Epithelial cell of proximal tubule (primary cell): ENCODE measurements at places on chromosomes 12 and 14.

DNA sequence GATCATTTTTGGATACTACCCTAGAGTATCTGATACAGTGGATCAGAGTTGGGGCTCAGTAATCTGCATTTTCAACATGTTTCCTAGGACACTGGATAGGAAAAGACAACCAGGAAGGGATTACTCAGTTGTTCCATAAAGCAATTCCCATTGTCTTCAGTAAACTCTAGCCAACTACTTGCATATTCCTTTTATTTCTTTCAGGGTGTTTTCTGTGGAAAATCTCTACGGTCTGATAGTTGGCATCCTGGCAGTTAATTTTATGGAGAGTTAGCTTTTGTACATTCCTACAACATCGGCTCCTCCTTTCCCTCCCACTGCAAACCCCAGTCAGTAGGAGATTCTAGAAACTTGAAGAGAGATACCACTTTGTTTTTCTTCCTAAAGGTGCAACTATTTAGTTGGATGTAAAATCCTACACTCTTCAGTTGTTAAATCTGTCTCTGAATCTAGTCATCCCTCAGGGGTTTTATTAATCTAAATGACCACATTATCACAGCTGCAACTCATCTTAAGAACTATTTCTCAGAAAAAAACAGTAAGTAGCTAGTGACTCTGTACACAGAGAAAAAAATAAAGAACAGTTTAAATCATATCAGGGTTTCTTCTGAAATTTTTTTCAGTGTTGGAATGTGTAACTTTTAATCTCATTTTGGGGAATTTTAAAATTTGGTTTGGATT lies 103.9 kb downstream of the PDE3A start:
- no peak for DNase-seq

GRCh38 chr12:130916241-130916911 lies 37.3 kb upstream of the ADGRD1 start:
- peak; percentile 6 for DNase-seq

DNA sequence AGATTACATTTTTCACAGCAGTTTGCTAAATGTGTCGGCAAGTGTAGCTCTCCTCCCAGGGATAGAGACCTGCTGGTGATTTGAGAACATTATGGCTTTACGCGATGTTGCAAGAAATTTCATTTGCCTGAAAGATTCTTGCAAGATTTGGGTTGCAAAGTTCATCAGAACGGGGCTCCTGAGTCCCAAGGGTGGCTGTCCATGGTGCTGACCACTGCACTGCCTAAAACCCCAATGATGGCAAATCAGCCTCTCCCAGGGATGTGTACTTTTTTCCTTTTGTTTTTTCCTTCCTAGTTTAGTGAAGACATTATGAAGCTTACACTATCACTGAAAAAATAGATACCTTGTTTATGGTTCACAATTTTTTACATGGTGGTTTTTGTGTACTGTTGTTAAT lies 85.4 kb downstream of the WSCD2 start:
- no peak for DNase-seq

DNA sequence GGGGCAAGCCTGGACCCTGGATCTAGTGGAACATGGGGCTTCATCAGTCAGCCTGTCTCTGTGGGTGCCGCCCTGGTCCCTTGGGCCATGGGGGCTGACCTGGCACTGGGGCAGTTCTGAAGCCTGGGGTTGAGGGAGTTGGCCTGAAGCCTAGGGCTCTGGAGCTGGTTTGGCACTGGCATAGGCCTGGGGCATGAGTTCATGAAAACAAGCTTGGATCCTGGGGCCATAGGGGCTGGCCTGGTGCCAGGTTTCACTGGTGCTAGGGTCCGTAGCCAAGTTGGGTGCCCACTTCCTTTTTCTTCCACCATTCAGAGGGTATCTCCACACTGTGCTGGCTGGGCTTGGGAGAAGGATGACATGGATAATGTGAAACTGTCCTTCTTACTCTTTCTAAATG lies 26.6 kb upstream of the ANO4 start:
- no peak for DNase-seq

GRCh38 chr12:20142956-20143355 lies 225.4 kb upstream of the PDE3A start:
- no peak for DNase-seq

DNA sequence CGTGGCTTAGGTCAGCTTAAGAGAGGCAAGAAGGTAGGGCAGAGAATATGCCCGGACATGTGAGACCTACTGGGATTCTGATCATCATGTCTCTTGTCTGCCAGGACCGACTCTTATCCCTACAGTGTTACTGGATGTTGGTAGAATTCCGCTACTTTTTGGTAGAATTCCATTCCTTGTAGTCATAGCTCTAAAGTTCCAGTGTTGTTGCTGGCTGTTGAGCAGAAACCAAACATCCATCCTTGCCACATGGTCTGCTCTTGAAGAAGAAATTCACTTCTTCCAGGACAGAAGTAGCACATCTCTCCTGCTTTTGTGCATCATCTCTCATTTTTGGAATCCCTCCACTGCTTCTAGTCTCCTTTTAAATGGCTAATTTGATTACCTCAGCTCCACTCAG lies 453.7 kb downstream of the RPL10L start:
- no peak for DNase-seq

DNA sequence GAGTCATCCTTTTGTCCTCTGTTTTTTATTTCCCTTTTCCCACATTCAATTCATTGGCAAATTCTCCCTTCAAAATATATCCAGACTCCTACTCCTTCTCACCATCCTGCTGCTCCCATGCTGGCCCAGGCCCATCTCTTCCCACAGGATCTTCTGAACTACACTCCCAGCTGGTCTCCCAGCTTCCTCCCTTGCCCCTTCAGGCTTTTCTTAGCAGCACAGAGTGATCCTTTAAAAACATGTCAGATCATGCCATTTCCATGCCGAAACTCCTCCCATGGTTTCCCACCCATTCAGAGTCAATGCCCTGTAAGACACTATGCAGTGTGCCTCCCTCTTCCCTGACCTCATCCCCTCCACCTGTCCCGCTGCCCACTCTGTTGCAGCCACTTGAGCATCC lies 2.4 kb upstream of the KRT84 start:
- DNase-seq: no peak

DNA sequence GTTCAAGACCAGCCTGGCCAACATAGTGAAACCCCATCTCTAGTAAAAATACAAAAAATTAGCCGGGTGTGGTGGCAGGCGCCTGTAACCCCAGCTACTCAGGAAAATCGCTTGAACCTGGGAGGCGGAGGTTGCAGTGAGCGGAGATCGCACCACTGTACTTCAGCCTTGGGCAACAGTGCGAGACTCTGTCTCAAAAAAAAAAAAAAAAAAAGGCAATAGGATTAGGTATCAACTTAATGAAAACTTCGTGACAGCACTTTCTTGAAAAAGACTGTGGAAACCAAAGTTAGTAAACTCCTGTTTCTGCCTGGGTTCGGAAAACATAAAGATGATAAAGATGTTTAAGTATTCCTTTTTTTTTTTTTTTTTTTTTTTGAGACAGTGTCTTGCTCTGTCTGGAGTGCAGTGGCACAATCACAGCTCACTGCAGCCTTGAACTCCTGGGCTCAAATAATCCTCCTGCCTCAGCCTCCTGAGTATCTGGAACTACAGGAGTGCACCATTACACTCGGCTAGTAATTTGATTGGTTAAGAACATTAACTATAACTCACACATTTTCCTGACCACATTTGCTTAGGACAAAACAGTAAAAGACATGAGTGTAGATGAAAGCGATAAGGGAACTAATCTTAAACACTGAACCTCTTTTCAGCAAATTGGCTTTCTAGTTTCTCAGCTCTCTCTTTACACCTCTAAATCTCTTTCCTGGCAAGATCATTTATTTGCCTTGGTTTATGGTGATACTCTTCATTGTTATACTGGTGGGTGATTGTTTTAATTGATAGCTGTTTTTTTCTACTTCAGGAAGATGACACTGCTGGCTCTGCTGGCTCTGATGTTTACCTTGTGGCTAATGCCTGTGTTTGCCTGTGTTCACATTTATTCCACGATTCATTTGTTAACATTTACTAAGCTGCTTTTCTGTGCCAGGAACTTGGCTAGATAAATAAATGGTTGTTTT lies 15.8 kb downstream of the HIF1A start:
- no peak for DNase-seq

DNA sequence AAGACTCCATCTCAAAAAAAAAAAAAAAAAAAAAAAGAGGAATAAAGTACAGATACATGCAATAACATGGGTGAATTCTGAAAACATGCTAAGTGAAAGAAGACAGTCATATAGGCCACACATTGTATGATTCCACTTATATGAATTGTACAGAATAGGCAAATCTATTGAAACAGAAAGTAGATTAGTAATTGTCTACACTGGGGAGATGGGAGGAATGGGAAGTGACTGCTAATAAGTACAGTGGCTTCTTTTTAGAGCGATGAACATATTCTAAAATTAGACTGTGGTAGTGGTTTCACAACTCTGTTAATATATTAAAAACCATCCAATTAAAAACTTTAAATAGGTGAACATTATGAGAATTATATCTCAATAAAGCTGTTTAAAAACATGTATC lies 74.4 kb downstream of the ANKS1B start:
- DNase-seq: no peak

GRCh38 chr14:100688598-100689461 lies 37.9 kb upstream of the DLK1 start:
- no peak for DNase-seq

DNA sequence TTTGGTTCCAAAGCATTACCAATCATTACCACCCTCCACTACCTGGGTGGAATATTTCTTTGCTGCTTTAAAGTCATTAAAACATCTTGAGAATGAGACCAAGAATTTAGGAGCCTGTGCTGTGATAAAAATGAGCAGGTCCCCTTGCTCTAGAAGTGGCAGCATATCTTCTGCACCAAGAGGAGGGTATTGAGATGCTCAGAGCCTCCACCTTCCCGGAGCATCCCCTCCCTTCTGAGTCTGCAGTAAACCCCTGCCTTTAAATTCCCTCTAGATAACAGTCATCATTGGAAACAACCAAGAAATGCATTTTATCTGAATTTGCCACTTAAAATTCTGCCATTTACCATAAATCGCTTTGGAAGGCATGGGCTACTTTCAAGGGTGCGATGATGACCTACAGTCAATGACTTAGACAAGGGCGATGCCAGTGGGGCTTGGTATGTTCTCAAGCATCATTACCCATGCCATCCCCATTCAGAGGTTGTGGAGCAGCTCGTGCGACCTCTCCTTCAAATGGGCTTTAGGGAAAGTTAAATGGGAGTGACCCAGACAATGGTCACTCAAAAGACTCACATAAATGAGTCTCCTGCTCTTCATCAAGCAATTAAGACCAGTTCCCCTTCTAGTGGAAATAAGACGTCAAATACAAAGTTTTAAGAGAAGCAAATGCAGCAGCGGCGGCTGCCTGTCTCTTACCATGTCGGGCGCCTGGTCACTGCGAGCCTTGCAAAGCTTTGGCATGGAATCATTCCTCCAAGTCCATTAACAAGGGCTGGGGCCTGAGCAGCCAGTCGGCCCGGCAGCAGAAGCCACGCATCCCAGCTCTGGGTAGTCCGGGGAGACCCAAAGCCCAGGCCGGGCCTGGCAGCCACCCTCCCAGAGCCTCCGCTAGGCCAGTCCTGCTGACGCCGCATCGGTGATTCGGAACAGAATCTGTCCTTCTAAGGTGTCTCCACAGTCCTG lies 334.5 kb downstream of the TMEM121 start:
- DNase-seq: no peak

GRCh38 chr14:91861091-91861490 lies 6.2 kb downstream of the TC2N start:
- no peak for DNase-seq

DNA sequence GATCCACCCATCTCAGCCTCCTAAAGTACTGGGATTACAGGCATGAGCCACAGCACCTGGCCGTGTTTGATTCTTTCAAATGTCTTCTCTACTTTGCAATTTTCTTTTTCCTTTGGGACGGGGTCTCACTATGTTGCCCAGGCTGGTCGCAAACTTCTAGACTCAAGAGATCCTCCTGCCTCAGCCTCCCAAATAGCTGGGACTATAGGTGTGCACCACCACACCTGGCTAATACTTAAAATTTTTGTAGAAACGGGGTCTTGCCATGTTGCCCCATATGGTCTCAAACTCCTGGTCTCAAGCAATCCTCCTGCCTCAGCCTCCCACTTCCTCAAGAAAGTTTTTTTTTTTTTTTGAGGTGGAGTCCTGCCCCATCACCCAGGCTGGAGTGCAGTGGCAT lies 1.7 kb downstream of the GATC start:
- no peak for DNase-seq

- DNase-seq: no peak
These were observed 10.3 kb downstream of the RTL1 start for GRCh38 chr14:100893228-100893601.

- no peak for DNase-seq
These were observed 235.6 kb downstream of the DACT1 start for GRCh38 chr14:58873228-58873953.
